ENCODE measurements at places on chromosomes 3 and 15.

DNA sequence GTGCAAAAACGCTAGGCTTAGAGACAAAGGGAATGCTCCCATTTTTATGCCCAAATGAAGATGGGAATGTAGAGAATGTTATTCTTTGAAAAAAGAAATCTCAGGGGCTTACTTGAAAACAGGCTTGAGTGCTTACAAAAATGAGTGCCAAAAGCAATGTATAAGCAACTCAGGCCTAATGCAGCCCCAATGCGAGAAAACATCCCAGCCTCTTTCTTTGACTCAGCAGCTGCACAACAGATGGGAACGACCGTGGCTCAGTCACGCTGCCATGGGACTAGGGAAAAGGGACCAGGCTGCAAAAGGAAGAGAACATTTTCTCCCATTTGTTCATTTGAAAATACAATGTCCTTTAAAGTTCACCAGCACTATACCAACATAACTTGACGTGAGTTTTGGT, 246.4 kb upstream of the LRIG1 start:
- H3K27me3 ChIP-seq: peaks cover 3% of the 10 kb centered on the region
- no peaks in the 10 kb centered on the region for H3K36me3 ChIP-seq
- no peak for DNase-seq
- no peak overlapping the region for H3K4me3 ChIP-seq
- no peak overlapping the region for H3K27ac ChIP-seq

DNA sequence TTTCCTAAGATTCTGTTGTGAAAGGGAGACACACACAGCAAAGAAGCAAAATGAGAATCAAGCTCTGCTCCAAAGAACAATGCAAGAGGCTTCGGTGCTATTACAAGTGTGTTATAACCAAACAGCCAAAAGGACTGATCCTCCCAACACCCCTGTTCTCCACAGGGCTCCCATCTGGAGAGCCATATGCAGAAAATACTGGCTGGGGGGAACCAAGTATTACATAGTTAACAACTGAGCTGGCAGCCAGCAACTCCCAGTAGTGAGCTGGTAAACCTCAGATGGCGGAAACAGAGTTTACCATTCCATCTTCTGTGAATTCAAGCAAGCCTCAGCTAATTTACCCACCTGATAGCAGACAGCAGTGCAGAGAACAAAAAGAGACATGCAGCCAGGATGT, 156.4 kb downstream of the NTRK3 start:
- no peaks in the 10 kb centered on the region for H3K27me3 ChIP-seq
- DNase-seq: no peak
- H3K4me3 ChIP-seq: no peak overlapping the region
- H3K27ac ChIP-seq: no peak overlapping the region
- H3K36me3 ChIP-seq: no peaks in the 10 kb centered on the region

GRCh38 chr15:42553554-42553953, 4.9 kb downstream of the HAUS2 start:
- peaks cover 34% of the 10 kb centered on the region for H3K4me1 ChIP-seq
- no peak for DNase-seq

DNA sequence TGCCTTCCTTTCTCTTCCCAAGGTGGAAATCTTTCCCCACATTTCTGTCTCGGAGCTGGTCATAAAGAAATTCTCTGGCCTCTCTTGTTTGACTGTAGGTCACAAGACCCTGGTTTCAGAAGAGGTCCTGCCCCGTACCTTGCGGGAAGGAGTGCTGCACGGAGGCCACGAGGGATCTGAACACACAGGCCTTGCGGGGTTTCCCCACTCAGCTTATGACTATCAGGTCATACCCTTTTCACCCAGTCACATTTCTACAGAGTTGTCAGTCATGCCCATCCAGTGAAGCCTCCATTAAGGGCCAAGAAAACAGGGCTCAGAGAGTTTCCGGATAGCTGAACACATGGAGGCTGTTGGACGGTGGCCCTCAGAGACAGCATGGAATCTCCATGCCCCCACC, 54.7 kb upstream of the ATP13A3 start:
- no peak overlapping the region for H3K27ac ChIP-seq
- DNase-seq: no peak
- H3K4me1 ChIP-seq: peaks cover 12% of the 10 kb centered on the region
- H3K4me3 ChIP-seq: no peak overlapping the region
- H3K27me3 ChIP-seq: no peaks in the 10 kb centered on the region

GRCh38 chr3:181484026-181484425, 227.7 kb upstream of the SOX2 start:
- no peaks in the 10 kb centered on the region for H3K4me1 ChIP-seq
- no peak overlapping the region for H3K4me3 ChIP-seq
- H3K27me3 ChIP-seq: no peaks in the 10 kb centered on the region
- no peaks in the 10 kb centered on the region for H3K36me3 ChIP-seq
- no peak overlapping the region for H3K27ac ChIP-seq
